Keratinocyte (primary cell): ENCODE measurements at places on chromosomes 6 and 20. TPM values are rescaled to one million over a fixed set of nuclear protein-coding genes. Genes with fewer than 3 reads are reported as not detected.
A peak's percentile ranks its signal among the peaks of the same experiment; 100 is the strongest.

DNA sequence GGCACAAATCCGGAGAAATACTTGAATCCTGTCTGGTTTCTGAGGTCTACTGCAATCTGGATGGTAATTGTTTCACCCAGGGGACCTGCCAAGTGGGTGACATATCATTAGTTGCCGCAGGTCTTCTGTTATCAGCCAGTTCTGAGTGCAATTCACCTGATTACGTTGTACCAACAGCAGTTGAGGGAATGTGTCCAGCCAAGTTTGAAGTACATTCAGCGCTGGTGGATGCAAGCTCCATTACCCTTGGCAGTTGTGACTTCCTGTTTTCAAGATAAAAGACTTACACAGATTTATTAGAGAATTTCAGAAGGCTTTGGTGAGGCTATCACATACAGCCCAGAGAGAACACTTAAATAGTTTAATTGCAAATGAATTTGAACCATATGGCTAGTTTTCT, 42.8 kb downstream of the FNDC1 start:
- H3K4me3 ChIP-seq: no peak overlapping the region
- no peaks in the 10 kb centered on the region for H3K4me1 ChIP-seq
- no peaks in the 10 kb centered on the region for H3K36me3 ChIP-seq
- DNase-seq: no peak
- H3K27me3 ChIP-seq: no peaks in the 10 kb centered on the region
- no peak overlapping the region for H3K27ac ChIP-seq

GRCh38 chr6:128993166-128993565, 110.2 kb downstream of the LAMA2 start:
- no peak overlapping the region for H3K27ac ChIP-seq
- no peaks in the 10 kb centered on the region for H3K36me3 ChIP-seq
- no peak for DNase-seq
- no peaks in the 10 kb centered on the region for H3K4me1 ChIP-seq
- H3K27me3 ChIP-seq: no peaks in the 10 kb centered on the region
- no peak overlapping the region for H3K4me3 ChIP-seq

- no peak overlapping the region for H3K4me3 ChIP-seq
- H3K4me1 ChIP-seq: no peaks in the 10 kb centered on the region
- H3K27ac ChIP-seq: no peak overlapping the region
Measured at GRCh38 chr20:20824924-20825584, 112.6 kb upstream of the RALGAPA2 start.

GSTA2 gene
- polyA plus RNA-seq: not detected in 3 replicates

GRCh38 chr20:46985250-46985649, 90.6 kb downstream of the EYA2 start:
- no peak overlapping the region for H3K4me3 ChIP-seq
- no peaks in the 10 kb centered on the region for H3K4me1 ChIP-seq
- no peak overlapping the region for H3K27ac ChIP-seq
- H3K36me3 ChIP-seq: no peaks in the 10 kb centered on the region

DNA sequence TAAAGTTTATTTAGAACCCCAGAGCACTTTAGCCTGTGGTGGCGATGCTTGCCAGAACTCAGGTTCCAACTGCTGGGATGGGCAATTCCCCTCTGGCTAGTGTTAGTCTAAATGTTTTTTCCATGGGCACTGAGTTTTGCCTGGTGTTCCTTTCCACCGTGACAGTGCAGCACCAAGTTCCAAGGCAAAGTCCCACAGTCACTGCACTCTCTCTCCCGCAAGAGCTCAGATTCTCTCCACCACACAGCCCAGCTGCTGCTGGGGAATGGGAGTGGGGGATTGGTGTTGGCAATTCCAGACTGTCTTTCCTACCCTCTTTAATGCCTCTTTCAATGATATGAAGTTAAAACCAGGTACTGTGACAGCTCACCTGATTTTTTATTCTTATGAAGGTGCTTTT, 247.6 kb downstream of the ALDH8A1 start:
- H3K4me3 ChIP-seq: no peak overlapping the region
- DNase-seq: no peak
- no peak overlapping the region for H3K27ac ChIP-seq
- H3K36me3 ChIP-seq: no peaks in the 10 kb centered on the region
- no peaks in the 10 kb centered on the region for H3K4me1 ChIP-seq
- no peaks in the 10 kb centered on the region for H3K27me3 ChIP-seq

HLA-DQA1 gene
- 0.70 TPM in 1 of 3 replicates, not detected in the others for polyA plus RNA-seq

BNIP5 gene
- not detected in 3 replicates for polyA plus RNA-seq

TP53TG5 gene
- polyA plus RNA-seq: not detected in 3 replicates

DNA sequence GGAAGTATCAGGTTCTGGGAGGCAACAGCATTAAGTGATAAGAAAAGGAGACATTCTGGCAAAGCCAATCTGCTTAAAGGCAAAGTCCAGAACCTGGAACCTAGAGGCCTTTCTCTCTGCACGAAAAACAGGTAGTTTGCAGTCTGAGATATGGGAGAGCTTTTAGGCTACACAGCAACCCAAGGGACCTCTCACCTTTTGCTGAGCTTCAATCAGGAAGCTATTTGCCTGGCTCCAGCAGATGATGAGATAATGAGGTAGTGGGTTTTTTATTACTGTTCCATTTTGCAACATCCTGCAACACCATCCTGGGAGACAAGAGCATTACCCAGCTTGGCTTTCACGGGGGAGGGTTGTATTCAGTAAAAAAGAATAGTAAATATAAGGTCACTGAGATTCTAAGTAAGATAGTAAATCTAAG, 143.1 kb downstream of the ADGRG6 start:
- H3K27ac ChIP-seq: no peak overlapping the region
- no peaks in the 10 kb centered on the region for H3K4me1 ChIP-seq
- H3K27me3 ChIP-seq: no peaks in the 10 kb centered on the region
- H3K4me3 ChIP-seq: no peak overlapping the region

DNA sequence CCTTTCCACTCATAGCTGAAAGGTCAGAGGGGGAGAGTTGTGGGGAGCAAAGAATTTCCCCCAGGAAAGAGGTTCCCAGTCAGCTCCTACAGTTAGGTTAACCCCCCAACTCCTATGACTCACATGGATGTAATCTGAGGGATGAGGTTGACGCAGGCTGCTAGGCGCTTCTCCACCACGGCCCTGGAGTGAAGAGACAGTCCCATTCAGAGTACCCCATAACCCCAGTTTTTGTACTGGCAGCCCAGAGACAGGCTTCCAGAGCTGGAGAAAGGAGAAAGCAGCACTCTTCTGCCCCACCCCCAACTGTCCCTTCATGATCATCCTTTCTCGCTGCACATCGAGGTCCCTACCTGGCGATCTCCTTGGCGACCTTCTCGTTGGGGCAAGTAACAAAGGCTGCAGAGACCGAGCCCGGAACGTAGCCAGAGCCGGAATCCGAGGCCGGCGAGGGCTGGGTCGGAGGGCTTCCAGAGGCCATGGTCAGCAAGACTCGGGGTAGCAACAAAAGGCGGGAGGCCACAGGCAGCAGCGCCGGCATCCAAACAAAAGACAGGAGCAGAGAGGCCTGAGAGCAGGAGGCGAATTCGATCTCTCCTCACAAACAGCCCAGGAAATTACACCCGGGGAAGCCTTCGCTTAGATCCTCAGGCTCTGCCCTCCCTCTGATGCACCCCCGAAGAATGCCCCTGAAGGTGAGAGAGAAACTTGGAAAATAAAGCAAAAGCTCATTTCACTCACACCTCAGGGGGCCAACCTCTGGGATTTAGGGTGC, 592 bp downstream of the CUTA start:
- H3K27me3 ChIP-seq: no peaks in the 10 kb centered on the region
- peak overlapping the region; percentile 96 for H3K4me3 ChIP-seq
- H3K4me1 ChIP-seq: peaks cover 25% of the 10 kb centered on the region
- DNase-seq: no peak

DNA sequence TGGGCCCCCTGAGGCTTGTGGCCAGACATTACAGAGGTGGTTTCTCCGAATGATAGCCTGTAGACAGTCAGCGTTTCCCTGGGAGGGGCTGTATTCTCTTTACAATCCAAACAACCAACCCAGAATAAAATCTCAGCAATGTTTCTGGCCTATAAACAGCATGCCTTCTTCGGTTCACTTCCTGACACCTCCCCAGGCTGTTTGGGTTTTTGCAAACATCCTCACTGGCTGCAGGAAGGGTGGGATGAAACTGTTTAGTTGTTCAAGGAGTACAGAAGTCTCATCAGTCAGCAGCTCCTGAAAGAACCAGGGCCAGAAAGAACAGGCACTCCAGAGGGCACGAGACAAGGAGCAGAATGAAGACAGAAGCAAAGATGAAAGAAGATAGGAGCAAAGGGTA, 350.0 kb downstream of the QKI start:
- no peak overlapping the region for H3K27ac ChIP-seq
- H3K4me3 ChIP-seq: no peak overlapping the region
- H3K36me3 ChIP-seq: no peaks in the 10 kb centered on the region
- H3K4me1 ChIP-seq: peaks cover 10% of the 10 kb centered on the region
- H3K27me3 ChIP-seq: no peaks in the 10 kb centered on the region
- no peak for DNase-seq

DNA sequence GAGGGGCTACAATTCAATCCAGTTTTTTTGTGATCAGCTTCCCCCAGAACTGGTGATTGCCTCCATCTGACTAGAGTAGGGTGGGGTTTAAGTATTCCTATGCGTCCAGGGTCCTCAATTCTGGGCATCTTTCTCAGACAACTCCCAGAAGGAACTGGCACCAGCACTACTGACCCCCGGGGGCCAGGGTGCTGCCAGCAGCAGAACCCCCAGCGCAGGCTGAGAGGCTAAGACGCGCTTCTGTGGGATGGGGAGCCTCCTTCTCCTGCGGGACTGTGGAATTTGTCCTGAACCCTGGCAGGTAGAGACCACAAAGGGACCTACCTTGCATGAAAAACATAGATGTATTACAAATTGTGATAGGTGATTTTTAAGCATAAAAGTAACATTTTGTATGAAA, 124.4 kb downstream of the PACRG start:
- H3K36me3 ChIP-seq: no peaks in the 10 kb centered on the region
- no peak overlapping the region for H3K4me3 ChIP-seq
- H3K4me1 ChIP-seq: no peaks in the 10 kb centered on the region
- H3K27me3 ChIP-seq: no peaks in the 10 kb centered on the region

SLC35F1 gene
- polyA plus RNA-seq: not detected in 3 replicates

ARG1 gene
- polyA plus RNA-seq: 0.13 to 0.17 TPM in 2 of 3 replicates, not detected in the other

GRCh38 chr20:42024653-42025052, 406.5 kb upstream of the CHD6 start:
- DNase-seq: no peak
- no peaks in the 10 kb centered on the region for H3K27me3 ChIP-seq
- no peak overlapping the region for H3K4me3 ChIP-seq
- no peak overlapping the region for H3K27ac ChIP-seq

GRCh38 chr6:157045831-157046454, 268.8 kb downstream of the ARID1B start:
- no peaks in the 10 kb centered on the region for H3K36me3 ChIP-seq
- DNase-seq: no peak
- H3K27me3 ChIP-seq: no peaks in the 10 kb centered on the region
- H3K4me1 ChIP-seq: no peaks in the 10 kb centered on the region
- H3K4me3 ChIP-seq: no peak overlapping the region
- H3K27ac ChIP-seq: no peak overlapping the region

CYP24A1 gene
- polyA plus RNA-seq: 7.3 to 18.2 TPM (median 7.7 TPM) in 3 replicates

FRK gene
- 1.9 to 2.4 TPM (median 2.4 TPM) in 3 replicates for polyA plus RNA-seq

DNA sequence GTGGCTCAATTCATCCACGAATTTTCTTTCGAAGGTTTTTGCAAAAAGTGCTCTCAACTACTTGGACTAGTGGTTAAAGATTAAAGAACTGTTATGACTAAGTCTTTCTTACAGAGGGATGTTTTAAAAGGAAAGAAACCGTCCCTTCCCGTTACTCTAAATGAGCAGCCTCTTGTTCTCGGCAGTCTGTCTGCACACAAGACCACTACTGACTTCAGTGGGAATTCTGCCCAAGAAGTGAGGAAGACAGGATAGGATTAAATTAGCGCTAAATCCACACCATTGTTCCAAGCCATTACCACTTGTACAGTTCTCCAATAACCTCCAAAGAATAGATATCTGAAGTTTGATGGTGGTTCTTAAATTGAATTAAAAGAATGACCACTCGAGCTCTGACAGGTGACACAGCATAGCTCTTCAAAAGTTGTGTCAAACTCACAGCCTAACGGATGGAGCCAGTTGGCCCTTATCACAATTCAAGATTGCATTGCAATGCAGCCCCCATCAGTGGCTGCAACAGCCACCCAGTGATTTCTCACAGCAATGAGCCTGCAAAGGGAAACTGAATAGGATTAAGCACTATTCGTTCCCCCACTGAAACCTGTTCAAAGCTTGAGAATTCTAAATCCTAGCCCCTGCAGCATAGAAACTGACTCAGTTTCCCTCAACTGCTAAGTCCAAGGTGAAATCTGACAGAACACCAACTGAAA, 1.8 kb downstream of the EPB41L2 start:
- peak overlapping the region; percentile 76 for H3K4me3 ChIP-seq
- H3K27ac ChIP-seq: no peak overlapping the region
- no peaks in the 10 kb centered on the region for H3K27me3 ChIP-seq
- DNase-seq: no peak
- peaks cover 11% of the 10 kb centered on the region for H3K4me1 ChIP-seq

DNA sequence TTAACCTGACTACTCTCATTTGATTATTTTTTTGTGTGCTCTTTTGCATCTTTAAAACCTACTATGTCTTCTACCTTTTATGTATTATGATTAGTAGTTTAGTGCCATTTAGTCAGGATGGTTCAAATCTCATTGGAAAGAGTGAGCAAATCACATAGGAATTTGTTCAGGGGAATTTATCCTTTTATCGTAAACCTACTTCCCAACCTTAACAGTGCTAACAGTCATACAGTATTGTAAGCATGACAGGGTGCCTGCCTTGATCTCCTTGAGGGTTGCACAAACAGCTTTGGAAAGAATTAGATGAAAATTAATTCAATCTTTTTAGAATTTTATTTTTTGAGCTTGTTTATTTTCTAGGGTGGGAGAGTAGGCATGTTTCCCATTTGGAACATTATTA, 18.3 kb downstream of the RNF8 start:
- H3K36me3 ChIP-seq: peaks cover 16% of the 10 kb centered on the region
- H3K27me3 ChIP-seq: no peaks in the 10 kb centered on the region
- H3K4me3 ChIP-seq: no peak overlapping the region
- no peak for DNase-seq
- no peak overlapping the region for H3K27ac ChIP-seq

DNA sequence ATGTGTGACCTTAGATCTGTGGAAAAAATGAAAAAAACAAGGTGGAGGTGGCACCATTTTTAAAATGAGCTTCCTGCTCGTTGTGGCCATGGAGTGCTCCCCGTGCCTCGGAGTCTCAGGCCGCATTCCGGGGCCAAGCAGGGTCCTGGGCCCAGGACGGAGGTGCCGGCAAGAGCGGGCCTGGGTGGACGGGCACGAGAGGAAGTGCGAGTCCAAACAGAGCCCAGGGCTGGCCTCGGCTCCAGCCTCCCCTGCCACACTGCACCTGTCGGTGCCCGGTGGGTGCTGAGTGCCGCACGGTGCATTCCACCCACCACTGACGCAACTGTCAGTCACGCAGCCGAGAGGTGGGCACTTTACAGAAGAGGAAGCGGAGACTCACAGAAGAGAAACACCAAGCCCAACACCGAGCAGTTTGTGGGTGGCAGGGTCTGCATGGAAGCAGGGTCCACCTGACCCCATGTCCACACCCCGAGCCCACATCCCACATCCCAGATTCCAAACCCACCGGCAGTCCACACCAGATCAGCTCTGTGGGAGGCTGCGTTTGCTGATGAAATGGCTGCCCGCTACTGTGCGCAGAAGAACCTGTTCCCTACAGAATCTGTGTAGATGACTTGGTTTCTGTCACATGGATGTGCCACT, 97.7 kb downstream of the PSMB1 start:
- H3K27ac ChIP-seq: no peak overlapping the region
- no peaks in the 10 kb centered on the region for H3K4me1 ChIP-seq
- H3K27me3 ChIP-seq: peaks cover 9% of the 10 kb centered on the region
- no peaks in the 10 kb centered on the region for H3K36me3 ChIP-seq
